ENCODE measurements at places on chromosomes 16 and 17.

DNA sequence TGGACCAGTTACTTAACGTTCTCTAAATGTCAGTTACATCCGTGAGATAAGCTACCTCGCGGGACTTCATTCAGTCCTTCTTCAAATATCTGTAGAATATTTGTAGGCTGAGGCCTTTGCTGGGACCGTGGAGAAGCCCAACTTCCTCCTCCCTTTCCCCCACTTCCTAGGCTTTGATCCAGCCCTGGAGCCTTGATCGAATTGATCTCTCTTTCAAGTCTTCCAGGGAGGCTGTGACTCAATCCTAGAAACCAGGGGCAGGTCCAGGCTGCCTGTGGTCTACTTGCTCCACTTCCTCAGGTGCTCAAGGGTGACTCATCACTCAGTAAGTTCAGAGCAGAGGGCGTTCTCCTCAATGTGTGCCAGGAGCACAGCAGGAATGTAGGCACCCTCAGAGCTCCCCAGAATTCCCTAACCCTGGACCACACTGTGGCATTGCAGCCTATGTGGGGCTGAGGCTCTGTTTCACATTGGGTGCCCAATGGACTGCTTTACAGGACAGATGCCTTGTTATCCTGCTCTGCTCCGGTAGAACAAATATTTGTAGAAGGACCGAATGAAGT, 11.2 kb upstream of the CEP20 start:
- peak; percentile 25 for DNase-seq

GRCh38 chr17:33085256-33085655, 93.6 kb downstream of the SPACA3 start:
- no peak for DNase-seq

GRCh38 chr17:58316260-58316960, 12.2 kb downstream of the TSPOAP1 start:
- no peak for DNase-seq

- DNase-seq = no peak
Measured at GRCh38 chr16:86375364-86375763, 135.0 kb upstream of the FOXF1 start.

- no peak for DNase-seq
Measured at GRCh38 chr16:50102051-50102746, 36.4 kb downstream of the HEATR3 start.

Measured in stimulated activated CD4-positive, alpha-beta T cell treated with anti-CD3 and anti-CD28 coated beads, Interleukin-15, amount 100 ng/mL, for 48 hours (primary cell).